NCI-H1417 treated with DMSO at 0.1 percent for 48 hours (cell line): ENCODE measurements at places on chromosomes 2 and 18.

GRCh38 chr2:204574486-204574885 is 29.2 kb downstream of the PARD3B start:
- no peak for DNase-seq

DNA sequence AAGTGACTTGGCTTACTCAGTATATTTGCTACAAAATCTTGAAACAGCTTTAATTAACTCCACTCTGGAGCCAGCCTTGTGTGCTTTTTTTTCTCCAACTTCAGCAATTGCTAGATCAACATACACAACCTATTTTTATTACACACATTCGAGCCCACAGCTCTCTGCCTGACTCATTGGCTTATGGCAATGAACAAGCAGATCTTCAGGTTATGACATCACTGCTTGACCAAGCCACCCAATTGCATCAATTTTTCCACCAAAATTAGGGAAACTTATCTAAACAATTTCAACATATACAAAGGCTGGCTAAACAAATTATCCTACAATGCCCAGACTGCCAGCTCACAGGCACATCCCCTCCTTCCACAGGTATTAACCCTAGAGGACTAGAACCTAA is 39.6 kb upstream of the PDK1 start:
- DNase-seq, result no peak

DNA sequence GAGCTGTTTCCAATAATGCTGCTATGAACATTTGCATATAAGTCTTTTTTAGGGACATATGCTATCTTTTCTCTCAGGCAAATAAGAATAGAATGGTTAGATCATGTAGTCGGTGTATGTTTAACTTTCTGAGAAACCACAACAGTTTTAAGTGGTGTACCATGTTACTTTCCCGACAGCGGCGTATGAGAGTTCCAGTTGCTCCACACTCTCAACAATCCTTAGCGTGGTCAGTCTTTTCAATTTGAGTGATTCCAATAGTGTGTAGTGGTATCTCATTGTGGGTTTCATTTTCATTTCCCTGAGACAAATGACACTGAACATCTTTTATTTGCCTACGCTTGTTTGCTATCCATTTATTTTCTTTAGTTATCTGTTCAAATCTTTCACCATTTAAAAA is 149.5 kb downstream of the ACOXL start:
- DNase-seq, result no peak

GRCh38 chr2:24680196-24680595 is 113.0 kb downstream of the PTRHD1 start:
- no peak for DNase-seq

DNA sequence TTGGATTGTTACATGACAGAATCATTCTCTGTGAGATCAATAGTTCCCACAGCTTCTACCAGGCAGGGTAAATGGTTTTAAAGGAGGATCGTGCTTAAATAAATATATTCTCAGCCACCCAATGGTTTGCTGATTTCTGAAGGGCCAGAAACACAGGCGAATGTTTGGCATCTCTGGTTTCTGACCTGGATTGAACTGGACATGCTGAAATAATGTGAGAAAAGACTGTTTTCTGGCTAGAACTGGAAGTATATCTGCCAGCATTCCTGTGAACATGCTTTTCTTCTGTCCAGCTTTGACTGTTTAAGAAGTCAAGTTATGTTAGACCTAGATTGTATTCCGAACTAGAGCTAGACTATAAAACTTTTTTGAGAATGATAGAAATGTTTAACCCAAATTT is 77.1 kb upstream of the COL3A1 start:
- DNase-seq, result no peak

GRCh38 chr2:54289917-54290316 is 33.9 kb upstream of the TSPYL6 start:
- no peak for DNase-seq

GRCh38 chr2:204977914-204978313 is 432.6 kb downstream of the PARD3B start:
- no peak for DNase-seq

- no peak for DNase-seq
These were observed 60.9 kb upstream of the RTN4 start for GRCh38 chr2:55111230-55111569.

GRCh38 chr2:58494071-58494501 is 253.0 kb upstream of the FANCL start:
- no peak for DNase-seq

DNA sequence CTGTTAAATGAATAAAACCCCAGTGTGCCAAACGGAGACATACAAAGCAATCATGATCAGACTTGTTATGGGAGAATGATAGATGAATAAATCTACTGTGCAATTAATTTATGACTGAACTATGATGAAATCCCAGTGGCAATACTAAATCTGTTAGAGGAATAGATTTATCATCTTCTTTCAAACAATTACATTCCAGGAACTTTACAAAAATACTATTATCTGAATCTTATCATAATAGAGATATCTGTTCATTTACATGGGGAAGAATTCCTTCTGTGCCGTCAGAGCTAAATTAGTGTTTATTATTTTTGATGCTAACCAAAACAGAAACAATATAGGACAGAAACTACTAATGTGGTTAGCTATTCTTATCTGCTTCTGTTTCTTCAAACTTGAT is 208.5 kb downstream of the CAMKMT start:
- no peak for DNase-seq

GRCh38 chr2:1707771-1708418 is 36.4 kb downstream of the PXDN start:
- DNase-seq, result no peak

DNA sequence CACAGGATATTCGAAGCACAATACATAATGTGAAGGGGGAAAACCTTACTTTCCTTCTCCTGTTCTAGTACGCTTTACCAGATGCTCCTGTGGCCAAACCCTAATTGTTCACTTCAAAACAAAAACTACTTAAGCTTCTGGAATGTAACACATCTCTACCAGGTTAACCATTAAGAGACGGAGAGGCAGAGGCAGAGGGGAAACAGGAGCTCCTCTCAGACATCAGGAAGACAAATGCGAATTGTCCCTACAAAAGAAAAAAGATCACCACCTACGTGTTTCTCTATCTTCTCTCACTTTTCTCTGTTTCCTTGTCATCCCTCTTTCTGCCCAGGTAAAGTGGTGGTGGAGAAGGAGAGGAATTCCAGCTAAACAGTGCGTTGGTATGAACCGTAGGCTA is 266.8 kb downstream of the NRXN1 start:
- DNase-seq, result no peak

DNA sequence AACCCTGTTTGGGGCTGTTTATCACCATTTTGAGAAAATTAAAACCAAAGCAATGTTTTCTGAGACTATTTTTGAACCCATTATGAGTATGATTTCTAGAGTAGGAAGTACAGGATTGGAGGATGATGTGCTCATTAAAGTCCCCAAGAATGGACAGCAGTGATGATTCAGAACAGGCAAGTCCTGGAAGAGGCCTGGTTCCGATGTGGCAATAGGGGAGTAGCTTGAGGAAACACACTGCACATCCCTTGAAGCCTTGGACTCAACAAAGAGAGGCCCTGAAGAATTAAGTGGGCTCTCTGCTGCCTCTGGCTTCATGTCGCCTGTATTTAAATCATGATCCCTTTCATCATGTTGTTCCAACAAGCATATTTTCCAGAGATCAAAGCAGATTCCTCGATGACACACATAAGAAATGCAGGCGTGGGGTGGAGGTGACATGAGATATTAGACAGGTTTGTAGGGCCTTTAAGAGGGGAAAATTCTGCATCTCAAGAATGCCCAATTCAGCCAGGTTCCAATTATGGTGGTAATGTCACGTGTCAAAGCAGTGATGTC is 242.2 kb downstream of the FHOD3 start:
- no peak for DNase-seq

GRCh38 chr2:20231159-20231558 is 6.2 kb upstream of the SDC1 start:
- no peak for DNase-seq

- no peak for DNase-seq
These were observed 39.6 kb upstream of the SCN1A start for GRCh38 chr2:166167449-166167848.

- no peak for DNase-seq
These were observed 28.0 kb downstream of the MAL start for GRCh38 chr2:95053543-95053942.

- DNase-seq, result no peak
These were observed 154.5 kb downstream of the SMAD2 start for GRCh38 chr18:47775961-47776360.

DNA sequence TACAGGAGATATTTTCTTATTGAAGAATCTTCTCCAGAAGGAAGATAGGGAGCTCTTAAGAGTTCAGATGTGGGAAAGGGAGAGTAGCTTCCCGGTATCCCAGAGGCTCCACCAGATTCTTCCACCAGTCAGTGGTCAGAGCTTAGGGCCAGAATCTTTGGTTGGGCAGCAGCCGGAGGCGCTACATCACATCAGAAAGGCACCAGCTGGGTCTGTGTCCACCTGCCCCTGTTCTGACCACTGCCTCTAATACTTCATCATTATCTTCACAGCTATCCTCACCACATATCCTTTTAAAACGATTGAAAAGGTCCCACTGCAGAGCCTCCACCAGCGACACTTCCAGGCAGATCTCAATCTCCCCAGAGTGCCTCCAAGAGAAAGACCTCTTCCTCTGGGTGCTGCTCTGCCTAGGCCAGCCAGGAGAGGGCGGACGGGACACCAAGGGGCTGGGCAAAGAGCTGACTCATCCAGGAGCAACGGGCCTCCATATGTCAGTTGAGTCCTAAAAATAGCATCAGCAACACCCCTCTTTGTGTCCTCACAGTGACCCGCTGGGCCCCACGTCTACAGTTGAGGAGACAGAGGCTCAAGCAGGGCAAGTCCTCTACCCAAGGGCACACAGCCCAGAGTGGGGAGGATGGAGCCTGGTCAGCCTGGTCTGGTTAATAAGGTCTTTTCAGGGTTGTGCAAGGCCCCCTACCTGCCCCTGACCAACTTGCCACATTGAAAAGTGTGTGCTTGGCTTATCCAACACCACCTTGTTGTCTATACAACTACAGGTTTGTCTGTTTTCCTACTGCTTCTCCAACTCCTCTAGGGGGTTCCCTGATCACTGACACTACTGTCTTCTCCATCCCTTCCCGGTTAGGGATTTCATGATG is 81.2 kb downstream of the ADD2 start:
- no peak for DNase-seq

DNA sequence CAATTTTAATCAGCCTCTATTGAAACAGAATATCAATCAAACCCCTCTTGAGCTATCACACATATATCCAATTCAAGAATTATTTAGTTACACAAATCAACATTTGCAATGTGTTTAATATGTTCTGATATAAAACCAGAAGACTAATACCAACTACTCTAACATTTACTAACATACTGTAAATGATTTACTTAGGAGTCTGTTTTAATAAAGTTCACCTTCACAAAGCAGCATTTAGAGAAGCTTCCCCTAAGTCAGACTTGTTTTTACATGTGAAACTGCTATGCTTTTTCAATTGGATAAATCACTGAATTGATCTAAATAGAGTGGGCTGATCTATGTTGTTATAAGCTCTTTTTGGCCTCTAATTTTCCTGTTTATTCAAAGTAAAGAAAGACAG is 18.3 kb downstream of the COL4A3 start:
- DNase-seq, result no peak

DNA sequence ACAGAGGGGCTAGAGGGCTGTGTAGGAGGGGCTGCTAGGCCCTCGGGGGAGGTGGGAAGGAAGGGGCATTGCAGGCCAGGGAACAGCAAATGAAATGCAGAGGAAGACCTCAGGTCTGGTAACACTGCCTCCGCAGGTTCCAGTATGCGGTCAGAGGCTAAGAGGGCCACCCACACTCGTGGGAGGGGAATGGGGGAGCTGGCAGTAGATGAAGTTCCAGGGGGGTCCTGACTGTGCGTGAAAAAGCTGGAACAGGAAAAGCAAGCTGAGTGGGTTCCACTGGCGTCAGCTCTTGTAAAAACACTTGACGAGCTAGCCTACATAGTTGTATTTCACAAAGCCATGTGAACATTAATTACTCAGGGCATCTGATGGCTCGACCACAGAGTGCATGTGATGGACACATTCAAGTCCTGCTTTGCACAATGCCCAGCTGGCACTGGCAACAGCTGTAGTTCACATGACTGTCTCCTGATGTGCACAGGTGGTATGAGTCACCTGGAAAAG is 29.0 kb upstream of the PTPN4 start:
- no peak for DNase-seq

DNA sequence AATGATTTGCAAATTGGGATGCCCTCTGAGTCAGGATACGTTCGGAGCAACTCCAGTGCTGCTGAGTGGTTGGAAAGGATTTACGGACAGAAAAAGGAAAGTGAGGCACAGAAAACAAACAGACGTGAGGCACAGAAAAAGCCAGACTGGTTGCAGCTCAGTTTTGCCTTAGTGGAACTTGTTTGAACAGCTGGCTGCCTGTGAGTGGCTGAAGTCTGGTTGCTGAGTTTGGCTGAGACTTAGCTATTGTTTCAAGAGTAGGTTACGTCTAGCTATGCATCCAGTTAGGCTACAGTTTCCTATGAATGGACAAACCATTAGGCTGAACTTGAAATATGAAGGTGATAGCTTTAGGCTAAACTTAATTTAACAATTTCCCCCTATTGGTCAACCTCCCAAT is 256.6 kb downstream of the VAPA start:
- no peak for DNase-seq

DNA sequence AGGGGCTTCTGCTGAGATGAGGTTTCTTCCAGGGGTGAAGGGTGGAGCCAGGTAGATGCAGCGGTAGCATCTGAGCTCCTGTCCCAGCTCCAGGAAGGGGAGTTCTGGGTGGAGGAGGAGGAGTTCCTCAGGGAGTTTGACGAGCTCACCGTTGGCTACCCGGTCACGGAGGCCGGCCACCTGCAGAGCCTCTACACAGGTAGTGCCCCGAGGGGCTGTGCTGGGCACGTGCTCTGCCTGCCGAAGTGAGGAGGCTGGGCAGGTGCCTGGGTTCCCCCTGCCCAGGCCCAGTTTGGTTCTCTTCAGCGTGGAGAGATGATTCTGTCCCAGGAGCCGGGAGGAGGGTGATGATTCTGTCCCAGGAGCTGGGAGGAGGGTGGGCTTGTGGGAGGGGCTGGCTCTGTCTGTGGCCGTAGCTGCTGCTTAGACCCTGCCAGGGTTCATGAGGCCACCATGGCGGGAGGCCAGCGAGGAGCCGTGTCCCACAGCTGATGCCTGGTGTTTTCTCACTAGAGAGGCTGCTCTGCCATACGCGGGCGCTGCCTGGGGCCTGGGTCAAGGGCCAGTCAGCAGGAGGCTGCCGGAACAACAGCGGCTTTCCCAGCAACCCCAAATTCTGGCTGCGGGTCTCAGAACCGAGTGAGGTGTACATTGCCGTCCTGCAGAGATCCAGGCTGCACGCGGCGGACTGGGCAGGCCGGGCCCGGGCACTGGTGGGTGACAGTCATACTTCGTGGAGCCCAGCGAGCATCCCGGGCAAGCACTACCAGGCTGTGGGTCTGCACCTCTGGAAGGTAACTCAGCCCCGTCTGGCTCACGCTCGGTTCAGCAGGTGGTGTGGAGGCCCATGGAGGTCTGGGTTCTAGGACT is 8.2 kb downstream of the CAPN10 start:
- no peak for DNase-seq

DNA sequence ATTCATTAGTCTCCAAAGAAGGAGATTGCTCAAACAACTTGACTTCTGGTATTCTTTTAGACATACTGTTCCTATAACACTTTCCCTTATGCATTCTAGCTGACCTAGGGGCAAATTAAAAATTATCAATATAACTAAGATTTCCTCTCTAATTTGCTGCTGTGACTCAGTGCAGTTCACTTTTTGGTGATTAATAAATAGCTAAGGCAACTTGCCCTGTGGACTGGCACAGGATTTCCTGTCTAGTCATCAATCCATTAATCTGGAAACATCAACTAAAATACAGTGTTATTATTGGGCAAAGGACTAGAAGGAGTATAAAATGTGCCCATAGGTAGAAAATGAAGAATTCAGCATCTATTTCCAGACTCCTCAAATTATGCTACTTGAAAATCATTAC is 83.5 kb upstream of the SERPINE2 start:
- no peak for DNase-seq

GRCh38 chr2:624551-625347 is 52.5 kb downstream of the TMEM18 start:
- DNase-seq, result no peak
